ENCODE measurements at places on chromosomes 4 and X.

DNA sequence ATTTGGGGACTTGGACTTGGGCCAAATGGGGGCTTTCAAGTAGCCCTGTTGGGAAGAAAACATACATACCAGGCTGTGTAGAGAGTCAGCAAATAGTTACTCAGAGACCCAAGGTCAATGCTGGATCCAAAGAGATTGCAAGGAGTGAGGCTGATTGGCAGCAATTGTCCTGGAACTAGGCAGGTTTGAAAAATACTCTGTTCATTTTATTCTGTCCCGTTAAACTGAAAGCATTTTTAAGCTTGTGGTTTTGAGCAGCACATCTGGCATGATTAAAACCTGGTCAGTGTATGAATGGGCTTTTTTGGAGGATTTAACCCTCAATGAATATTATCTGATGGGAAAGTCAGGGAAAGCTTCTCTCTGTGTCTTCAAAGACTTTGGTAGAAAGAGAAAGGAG is 294.3 kb upstream of the BOD1L1 start:
- no peak for DNase-seq

DNA sequence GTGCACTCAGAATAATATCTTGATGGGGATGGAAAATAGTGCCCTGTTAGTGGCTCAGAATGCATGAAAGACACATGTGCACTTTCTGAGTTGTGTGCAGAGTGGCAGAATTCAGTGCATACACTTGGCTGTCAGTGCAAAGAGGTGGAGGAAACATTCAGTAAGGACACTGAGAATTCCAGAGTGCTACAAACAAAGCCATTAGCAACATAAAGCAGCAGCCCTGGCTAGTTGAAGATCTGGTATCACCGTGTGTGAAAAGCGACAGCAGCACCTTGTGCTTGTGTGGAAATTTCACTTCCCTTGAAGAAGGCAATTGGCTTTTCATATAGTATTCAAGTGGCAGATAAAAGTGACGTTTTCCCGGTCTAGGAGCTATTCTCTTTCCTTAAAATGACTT is 810.4 kb downstream of the TRIML1 start:
- no peak for DNase-seq

- DNase-seq: no peak
These were observed 125.5 kb downstream of the GPC3 start for GRCh38 chrX:133859860-133860259.

GRCh38 chr4:73998040-73999011 is at the start of gene CXCL5:
CXCL5 (minus strand) TSS chr4:73998677; CDS start chr4:73998581, 96 bp downstream.
- no peak for DNase-seq

DNA sequence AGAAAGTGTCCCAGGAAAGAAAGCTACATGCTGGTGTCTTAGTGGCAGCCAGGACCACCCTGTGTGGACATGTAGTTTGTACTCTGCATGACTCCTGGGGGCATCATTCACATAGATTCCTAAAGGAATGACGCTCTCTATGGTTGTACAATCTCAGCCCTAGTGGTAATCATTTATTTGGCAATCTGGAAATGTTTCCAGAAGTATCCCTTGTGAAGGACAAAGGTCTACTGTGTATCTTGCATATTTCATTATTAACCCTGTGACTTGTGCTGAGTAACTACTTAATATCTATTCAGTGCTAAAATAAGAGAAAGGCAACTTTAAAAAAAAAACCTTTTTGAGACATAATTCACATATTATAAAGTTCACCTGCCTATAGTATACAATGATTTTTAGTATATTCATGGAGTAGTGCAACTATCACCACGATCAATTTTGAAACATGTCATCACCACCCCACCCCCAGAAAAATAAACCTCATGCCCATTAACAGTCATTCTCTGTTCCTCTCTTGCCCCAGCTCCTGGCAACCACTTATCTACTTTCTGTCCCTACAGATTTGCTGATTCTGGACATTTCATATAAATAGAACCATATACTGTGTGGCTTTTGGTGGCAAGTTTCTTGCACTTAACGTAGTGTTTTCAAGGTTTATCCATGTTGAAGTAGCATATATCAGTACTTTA is 51.7 kb downstream of the SHROOM3 start:
- no peak for DNase-seq

DNA sequence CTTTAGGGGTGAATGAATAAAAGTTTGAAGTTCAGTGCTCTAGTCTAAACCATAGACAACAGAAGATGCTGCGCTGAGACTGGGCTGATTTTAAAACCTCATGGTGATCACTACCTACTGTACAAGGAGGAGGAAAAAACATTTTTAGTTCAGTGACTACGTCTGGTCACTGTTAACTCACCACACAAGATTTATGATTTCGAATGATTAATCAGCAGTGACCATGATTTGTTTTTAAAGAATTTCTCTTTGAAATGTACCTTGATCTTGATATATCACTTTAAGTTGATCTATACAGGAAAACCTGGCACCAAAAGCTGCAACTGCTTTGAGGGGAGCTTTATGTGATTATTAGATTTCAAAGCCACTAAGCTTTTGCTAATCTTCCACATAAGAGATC is 286.3 kb downstream of the PDGFC start:
- DNase-seq: no peak

DNA sequence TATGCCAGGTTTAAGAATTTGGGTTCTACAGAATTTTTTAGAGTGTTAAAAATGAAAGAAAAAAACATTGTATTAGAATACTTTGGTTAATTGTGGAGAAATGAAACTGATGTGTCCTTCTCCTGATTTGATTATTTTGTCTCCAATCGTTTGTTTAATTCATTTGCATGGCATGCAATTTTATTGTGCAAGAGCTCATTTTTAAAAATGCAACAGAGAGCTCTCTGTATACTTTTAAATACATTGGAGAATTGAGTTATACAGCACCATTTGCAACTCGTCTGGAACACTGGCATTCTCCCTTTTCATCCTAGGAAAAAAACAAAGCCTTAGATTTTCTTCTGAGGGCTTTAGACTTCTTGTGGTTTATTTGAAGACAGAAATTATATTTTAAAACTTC is 689 bp downstream of the EXOC1L start:
- no peak for DNase-seq

GRCh38 chr4:168695288-168695687 is 198.4 kb downstream of the PALLD start:
- DNase-seq: no peak

- no peak for DNase-seq
These were observed 79.9 kb upstream of the PCDH18 start for GRCh38 chr4:137611998-137612700.

DNA sequence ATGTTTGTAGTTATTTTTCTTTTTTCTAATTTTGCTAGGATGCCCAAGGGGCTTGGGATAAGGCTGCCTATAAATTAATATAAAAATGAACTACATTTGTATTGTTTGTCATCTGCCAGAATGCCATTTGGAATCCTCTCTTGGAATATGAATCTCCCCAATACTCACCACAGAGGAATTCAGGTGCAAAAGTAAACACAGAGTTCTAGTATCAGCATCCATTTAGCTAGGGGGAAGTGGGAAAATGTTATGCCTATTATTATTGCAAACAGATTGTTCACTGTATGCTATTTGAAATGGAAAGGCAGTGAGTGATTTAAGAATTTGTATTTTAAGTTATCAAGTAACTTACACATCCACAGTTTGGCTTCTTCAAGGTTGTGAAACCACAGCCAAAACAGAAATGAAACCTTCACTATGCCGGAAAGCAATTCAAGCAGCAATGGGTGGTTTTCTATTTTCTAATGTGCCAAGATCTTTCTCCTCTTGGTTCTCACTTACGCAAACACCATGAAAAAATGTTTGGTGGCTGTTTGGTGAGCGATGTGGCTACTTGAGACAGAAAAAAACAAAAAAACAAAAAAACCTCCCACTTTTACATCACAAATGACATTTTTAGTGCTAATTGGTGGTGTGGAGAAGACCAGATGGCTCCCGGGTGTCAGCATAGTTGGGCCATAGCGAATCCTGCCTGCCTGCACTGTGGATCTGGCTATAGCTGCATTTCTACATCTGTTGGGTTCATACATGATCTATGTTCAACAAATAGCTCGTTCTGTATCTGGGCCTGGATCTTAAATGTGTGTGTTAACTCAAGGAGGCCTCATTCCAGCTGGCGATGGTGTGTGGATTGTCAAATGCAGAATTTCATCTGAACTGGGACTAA is 200.8 kb upstream of the GIMD1 start:
- no peak for DNase-seq

DNA sequence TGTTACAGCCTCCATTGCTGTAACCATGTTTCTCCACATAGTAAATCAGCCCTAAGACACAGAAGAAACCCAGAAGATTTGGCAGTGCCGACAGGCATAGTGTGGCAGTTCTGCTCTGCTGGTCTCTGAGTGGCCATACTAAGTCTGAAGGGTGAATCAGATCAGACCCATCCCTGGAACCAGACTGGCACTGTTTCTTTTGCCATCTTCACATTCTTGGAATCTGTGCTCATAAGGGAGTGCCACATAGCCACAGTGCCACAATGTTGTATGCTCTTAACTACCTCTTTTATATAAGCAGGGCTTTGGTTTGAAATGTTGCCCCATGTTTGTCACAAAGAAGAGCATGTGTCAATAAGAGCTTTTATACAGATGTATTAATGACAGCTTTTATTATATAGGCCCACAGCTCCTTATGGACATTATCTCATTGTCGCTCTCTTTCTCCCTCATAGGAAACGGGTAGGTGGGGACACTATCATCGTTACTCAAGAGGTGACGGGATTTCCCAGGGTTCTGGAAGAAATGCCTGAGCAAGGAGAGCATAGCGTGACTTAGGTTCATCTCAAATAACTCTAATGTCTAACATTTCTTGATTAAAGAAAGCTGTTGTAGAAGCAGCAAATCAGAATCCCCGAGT is 128.2 kb downstream of the CBR4 start:
- no peak for DNase-seq

Data from stimulated activated CD4-positive, alpha-beta T cell treated with anti-CD3 and anti-CD28 coated beads, Interleukin-1b, Interleukin-23, amount 100 ng/mL, for 24 hours (primary cell).